ENCODE measurements at places on chromosomes 16 and 17.

DNA sequence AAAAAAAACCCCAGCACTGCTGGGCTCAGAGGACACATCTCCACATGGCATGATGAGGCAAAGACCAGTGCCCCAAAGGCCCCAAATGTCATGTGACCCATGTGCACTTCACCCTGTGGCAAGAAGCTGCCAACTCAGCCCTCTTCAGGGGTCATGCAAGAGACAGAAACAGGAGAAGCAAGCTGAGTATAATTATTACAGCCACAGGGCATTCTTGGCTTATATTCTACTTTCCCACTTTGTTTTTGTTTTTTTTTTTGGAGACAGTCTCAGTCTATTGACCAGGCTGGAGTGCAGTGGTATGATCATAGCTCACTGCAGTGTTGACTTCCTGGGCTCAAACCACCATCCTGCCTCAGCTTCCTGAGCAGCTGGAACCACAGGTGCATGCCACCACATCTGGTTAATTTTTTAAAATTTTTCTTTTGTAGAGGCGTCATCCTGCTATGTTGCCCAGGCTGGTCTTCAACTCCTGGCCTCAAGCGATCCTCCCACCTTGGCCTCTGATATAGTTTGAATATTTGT is 32.7 kb upstream of the LITAF start:
- DNase-seq = no peak

DNA sequence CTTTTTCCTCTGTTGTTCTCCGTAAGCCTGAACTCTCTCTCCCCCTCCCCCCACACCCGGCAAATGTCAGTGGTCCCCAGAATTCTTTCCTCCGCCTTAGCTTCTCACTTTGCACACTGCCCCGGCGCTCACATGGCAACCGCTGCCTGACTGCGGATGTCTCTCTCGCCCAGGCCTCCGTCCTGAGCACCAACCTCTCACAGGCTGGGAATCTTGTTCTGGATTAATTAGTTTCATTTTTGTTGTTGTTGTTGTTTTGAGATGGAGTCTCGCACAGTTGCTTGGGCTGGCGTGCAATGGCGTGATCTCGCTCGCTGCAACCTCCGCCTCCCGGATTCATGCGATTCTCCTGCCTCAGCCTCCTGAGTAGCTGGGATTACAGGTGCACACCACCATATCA is 16.7 kb downstream of the C17orf100 start:
- DNase-seq = no peak

GRCh38 chr17:72021417-72022041 is 99.3 kb upstream of the SOX9 start:
- no peak for DNase-seq

GRCh38 chr16:88937206-88937621 is 39.8 kb downstream of the CBFA2T3 start:
- no peak for DNase-seq

- DNase-seq = no peak
Observed at GRCh38 chr16:28212532-28212873, 738 bp upstream of the XPO6 start.

Data from HL-60 (cell line).